ENCODE measurements at places on chromosomes 2 and 18. TPM values are rescaled to one million over a fixed set of nuclear protein-coding genes. Genes with fewer than 3 reads are reported as not detected.
A peak's percentile ranks its signal among the peaks of the same experiment; 100 is the strongest.

- no peak for DNase-seq
Observed at GRCh38 chr2:198321522-198322088, 517.2 kb downstream of the PLCL1 start.

- DNase-seq = no peak
Observed at GRCh38 chr2:134319596-134320254, 65.9 kb downstream of the MGAT5 start.

DNA sequence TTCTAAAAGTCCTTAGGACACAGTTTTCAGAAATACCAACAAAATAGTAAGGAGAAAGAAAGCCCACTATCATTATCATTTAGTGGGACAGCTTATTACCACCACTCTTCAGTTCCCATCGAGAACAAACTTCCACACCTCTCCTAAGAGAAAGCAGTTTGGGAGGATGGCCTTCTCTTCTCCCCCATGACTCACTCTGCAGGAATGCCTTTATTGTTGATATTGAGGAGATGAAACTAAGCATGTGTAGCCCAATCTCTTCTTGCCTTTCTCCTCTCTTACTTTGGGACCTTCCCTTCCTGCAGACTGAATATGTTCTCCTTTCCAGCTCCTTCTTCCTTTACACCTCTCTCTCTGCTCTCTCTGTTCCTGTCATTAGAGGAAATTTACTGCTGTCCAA lies 30.0 kb upstream of the ERMN start:
- DNase-seq = no peak

The EIF2AK2 gene
- total RNA-seq = 26.5 TPM

- no peak for DNase-seq
Observed at GRCh38 chr2:203476881-203477280, 58.2 kb downstream of the RAPH1 start.

GRCh38 chr2:231545105-231545902 lies 15.1 kb upstream of the NMUR1 start:
- peak; percentile 59 for DNase-seq

- DNase-seq = no peak
Observed at GRCh38 chr2:96553176-96553956, 16.8 kb downstream of the ARID5A start.

GRCh38 chr2:152134488-152135280 lies 35.8 kb upstream of the CACNB4 start:
- no peak for DNase-seq

The RAB31 gene
- total RNA-seq = 21.6 TPM

The ESPNL gene
- 0.41 TPM for total RNA-seq

DNA sequence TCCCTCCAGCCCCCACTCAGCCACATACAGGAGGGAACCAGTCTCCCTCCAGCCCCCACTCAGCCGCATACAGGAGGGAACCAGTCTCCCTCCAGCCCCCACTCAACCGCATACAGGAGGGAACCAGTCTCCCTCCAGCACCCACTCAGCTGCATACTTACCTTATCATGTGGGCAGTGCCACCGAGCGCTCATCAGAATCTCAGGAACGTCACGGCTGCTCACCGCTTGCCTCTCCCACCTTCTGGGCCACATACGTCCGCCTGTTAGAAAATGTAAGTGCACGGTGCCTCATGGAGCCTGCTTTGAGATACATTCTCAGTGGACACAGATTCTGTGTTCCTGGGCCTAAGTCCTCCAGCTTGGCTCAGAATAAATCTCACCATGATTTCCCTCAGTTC lies 124.8 kb downstream of the PXDN start:
- DNase-seq = no peak

The PRKAG3 gene
- not detected for total RNA-seq

GRCh38 chr2:88852753-88853402 lies 161.4 kb downstream of the RPIA start:
- DNase-seq = no peak

The ATOH8 gene
- total RNA-seq = 8.7 TPM

DNA sequence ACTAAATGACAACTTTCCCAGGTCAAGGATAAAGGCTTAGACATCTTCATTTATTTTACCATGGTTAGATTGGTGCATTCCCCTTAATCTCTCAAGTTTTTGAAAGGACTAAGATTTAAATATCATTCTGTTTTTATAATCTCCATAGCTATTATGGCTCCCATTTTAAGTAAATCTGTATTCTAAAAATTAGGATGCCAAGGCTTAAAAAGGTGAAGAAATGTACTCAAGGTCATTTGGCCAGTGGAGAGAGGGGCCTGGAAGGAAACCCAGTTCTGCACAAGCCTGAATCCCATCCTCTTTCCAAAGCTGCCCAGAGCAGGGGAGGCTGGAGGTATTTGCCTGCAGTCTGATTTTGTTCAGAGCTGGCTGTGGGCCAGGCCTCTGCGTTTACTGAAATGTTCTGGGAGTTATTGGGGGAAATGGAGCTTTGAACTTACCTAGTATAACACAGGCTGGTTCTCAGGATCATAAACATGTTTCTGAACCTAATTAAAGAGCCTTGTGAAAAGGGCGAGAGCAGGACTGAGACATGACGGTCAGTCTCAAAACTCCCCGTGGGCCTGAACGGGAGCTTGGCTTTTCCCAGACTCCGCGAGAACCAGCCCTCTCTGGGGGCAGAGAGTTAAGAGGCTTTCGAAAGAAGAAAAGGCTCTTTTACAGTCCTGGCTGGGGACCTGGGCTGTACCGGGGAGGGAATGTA lies 85.6 kb downstream of the DDX1 start:
- DNase-seq = no peak

The DCDC2C gene
- not detected for total RNA-seq

The AAMP gene
- total RNA-seq = 51.7 TPM

- no peak for DNase-seq
Observed at GRCh38 chr2:1771626-1772280, 27.4 kb upstream of the PXDN start.

The TMEM163 gene
- 0.35 TPM for total RNA-seq

- DNase-seq = no peak
Observed at GRCh38 chr2:177028296-177028695, 184.3 kb upstream of the HNRNPA3 start.

The LRPPRC gene
- 102 TPM for total RNA-seq

- DNase-seq = no peak
Observed at GRCh38 chr2:111705711-111706336, 178.2 kb downstream of the ANAPC1 start.

The KLF7 gene
- 47.0 TPM for total RNA-seq

The TRAK2 gene
- 135 TPM for total RNA-seq

DNA sequence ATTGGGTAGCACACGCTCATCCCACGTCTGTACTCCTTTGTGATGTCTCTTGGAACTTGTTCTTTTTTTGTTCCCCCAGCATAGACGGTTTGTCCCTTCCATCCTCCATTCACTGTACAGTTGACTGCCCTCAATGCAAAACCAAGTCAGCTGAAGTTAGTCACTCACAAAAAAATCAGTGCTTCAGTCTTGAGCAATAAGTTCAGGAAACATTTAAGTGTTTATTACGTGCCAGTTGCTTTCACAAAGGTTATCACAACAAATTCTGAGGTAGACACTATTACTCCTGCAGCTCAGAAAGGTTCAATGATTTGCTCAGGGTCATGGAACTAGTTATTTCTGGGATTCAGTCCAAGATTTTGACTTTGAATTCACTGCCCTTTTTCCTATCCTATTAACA lies 102.2 kb downstream of the PDE1A start:
- DNase-seq = no peak

The GALR1 gene
- 0.02 TPM for total RNA-seq

GRCh38 chr18:44126598-44126997 lies 554.1 kb upstream of the SETBP1 start:
- DNase-seq = no peak

GRCh38 chr2:218516614-218517013 lies 51.5 kb downstream of the USP37 start:
- no peak for DNase-seq

DNA sequence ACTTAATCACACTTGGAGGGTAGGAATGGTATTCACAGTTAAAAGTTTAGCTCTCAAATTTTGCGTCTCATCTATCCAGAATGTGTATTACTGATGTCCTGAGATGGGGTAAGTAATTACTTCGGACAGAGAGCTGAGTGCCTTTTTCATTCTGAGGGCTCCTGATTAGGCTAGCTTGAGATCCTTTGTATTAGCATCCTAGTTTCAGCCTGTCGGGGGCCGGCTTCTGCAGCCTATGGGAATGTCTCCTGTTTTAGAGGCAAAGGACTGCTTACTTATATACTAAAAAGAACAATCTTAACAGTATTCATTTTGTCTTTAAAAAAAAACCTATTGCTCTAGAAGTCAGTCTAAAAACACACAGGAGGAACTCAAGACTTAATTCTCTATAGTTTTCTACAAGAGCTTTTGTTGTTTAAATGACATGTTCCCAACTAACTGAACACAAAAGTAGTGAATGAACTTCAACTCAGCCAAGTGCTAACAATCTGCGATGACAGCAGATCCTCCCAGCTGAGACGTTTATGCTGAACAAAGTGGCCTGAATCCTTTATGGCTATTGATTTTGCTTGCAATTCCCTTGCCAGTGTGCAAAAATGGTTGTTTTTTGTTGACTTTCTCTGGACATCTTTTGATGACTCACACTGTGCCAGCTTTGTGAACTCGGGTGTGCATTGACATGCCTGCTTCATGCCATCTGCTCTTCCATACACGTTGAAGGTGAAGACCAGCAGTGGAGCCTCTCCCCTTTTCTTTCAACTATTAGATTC lies 118.7 kb downstream of the LYPD6B start:
- DNase-seq = no peak

The GATA6 gene
- total RNA-seq = 99.5 TPM

DNA sequence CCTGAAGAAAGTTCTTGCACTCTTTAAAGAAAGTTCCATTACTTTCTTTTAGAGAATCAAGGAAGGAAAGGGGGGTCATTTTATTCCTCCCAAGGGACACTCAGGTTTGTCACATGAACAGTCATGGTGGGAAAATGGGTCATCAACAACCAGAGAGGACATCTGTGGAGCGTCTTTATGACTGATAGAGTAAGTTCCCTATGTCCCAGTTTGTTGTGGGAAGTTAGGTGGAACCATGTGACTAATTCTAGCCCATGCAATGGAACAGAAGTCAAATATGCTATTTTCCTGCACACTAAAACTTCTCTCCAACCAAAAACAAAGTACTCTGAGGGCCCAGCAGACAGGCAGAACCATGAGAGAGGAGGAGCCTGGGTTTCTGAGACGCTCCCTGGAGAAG lies 165.6 kb upstream of the SERTAD2 start:
- DNase-seq = no peak

- no peak for DNase-seq
Observed at GRCh38 chr2:232287316-232287715, 91.2 kb upstream of the ALPP start.

- DNase-seq = no peak
Observed at GRCh38 chr2:218849721-218850120, 9.9 kb upstream of the WNT6 start.

DNA sequence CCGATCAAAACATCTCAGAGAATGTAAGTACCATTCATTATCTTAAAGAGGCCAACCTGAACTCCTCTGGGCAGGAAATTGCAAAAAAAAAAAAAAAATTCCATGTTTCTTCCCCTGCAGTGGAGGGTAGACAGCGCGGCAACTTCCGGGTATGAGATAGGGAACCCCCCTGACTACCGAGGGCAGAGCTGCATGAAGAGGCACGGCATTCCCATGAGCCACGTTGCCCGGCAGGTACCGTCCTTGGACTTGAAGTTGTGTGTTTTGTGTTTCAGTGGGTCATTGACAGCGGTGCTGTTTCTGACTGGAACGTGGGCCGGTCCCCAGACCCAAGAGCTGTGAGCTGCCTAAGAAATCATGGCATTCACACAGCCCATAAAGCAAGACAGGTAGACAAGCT lies 7.2 kb downstream of the ACP1 start:
- DNase-seq = no peak
